Cerebellar cortex (tissue), 1 donor: ENCODE measurements at places on chromosomes 7 and 10.

DNA sequence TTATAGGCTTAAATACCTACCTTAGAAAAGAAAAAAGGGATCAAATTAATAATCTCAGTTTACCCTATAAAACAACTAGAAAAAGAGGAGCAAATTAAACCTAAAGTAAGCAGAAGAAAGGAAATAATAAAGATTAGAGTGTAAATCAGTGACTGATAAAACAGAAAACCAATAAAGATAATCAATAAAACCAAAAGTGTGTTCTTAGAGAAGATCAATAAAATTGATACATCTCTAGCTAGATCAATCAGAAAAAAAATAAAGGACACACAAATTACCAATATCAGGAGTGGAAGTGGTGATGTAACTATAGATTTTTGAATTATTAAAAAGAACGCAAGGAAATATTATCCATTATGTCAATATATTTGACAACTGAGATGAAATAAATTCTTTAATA, 69.2 kb upstream of the NAMPT start:
- DNase-seq = no peak

- no peak for DNase-seq
These were observed 165.9 kb upstream of the PPP1R3A start for GRCh38 chr7:114084472-114085312.

DNA sequence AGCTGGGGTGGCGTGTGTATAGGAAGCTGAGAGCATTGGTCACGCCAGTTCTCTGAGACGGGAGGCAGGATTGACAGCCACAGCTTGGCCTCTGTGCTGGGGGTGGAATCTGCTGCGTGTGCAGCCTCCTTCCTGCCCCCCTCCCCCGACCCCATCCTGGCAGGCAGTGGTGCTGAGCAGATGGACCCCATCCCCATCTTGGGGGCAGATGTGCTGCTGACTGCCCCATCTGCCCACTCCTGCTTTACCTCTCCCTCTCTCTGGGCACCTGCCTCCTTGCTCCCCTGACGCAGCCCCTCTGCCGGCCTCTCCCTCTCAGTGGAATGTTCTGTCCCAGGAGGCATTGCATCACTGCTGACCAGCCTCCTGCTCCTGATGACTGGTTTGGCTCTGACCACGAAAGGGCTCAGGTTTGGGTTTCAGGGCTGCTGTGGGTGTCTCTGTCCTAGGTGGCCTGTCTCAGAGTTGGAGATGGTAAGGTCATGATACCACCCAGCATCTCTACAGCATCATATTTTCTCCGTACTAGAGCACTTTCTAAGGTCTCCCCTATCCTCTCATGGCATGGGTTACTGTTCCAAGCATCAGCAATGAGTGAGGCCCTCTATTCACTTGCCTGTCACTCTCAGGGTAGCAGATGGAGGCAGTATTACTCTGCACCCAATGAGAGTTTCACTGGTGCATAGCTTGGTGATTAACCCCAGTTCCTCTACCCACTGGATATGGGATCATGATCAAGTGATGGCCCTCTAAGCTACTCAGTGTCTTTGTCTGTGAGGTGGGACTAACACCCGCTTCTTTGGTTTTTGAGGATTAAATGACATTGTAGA, 81.9 kb downstream of the RBM20 start:
- DNase-seq = no peak

DNA sequence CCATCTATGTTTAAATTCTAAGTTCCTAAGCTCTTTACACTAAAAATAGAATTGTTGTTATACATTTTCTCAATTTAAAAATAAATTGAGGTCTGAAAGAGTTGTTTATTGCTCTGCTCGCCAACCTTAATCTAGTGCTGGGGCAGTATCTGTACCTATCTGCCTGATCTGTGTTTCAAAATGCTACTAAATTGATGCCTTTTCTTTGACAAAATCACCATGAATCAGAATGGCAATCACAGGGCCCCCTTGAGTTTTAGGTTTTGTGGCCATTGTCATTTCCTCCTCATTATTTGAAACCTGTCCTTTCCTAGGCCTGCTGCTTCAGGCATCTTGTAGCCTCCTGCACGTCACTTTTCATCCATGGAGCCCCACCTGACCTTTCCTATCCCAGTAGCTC, 301.5 kb downstream of the EXOC4 start:
- no peak for DNase-seq

GRCh38 chr10:112456533-112456932, 9.5 kb downstream of the VTI1A start:
- DNase-seq = no peak

- DNase-seq = no peak
These were observed 406 bp downstream of the SYNPO2L start for GRCh38 chr10:73655257-73655989.

GRCh38 chr7:12028508-12028907, 182.6 kb upstream of the TMEM106B start:
- DNase-seq = no peak

- DNase-seq = no peak
These were observed 262.7 kb upstream of the PHYHIPL start for GRCh38 chr10:58913717-58914116.

DNA sequence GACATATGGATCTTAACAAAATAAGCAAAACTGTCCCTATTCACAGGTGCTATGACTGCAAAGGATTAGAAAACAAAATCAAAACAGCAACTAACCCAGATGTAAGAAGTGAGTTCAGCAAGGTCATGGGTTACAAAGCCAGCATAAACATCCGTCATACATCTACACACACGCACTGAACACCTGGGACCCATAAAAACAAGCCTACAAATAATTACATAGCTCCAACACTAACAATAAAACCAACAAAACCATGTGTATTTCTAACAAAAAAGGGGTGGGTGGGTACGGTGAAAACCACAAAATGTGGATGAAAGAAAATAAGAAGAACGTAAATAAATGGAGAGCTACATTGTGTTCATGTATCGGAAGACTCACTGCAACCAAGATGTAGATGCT, 256.8 kb downstream of the ELFN1 start:
- DNase-seq = no peak

DNA sequence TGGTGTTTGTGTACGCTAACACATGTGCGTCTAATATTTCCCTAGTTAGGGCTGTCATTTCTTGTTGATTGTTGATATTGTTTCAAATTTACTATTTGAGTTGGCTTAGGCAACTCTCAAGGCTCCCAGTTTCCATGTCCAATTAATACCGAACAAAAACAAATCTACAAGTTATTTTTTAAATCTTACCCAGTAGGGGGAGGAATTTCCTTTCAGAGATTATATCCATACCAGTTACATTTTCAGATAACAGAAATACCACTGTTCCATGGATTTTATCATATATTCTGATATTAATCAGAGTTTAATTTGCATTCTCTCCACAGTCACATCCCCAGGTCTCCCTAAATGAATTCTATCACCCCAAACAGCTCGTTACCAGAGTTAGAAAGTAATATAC, 7.2 kb upstream of the AKR1B10 start:
- DNase-seq = no peak

DNA sequence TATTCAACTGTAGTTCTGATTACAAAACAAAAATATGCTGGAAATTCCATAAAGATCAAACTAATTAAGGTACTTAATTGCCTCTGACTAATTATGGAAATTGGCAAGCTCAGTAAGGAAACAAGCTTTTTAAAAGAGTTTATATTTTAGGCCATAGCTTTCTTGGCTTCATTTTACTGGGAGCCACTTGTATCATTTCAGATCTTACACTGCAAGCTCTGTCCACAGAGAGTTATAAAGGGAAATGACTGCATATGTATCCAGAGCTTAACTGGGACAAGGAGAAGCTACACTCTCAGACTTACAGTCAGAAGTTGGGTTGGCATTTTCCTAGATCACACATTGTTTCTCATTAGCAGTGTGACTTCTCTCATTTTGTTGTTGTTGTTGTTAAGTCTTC, 92.4 kb downstream of the LRRN3 start:
- peak; percentile 57 for DNase-seq

GRCh38 chr7:97819161-97819560, 53.0 kb downstream of the ASNS start:
- DNase-seq = no peak

GRCh38 chr10:113503930-113504329, 48.9 kb upstream of the HABP2 start:
- no peak for DNase-seq

- DNase-seq = no peak
These were observed 61.4 kb upstream of the CTBP2 start for GRCh38 chr10:125221716-125222115.

DNA sequence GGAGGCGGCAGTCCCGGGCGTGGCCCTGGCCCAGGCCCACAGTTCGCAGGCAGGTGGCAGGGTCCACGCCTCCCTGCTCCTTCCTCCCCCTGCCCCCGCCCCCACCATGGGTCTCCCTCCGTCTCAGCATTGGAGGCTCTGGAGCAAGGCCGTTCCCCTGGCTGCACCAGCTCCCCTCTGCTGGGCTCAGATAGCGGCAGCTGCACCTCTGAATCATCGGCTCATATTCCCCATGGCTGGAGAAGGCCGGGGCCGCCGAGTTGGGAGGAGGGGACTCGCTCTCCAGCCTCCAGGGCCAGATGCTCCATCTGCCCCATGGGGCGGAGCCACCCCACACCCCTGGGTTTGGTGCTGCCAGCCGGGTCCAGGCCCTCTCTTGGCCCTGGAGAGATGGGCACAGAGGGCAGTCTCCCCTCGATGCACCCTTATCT, 145.0 kb downstream of the ELFN1 start:
- no peak for DNase-seq

GRCh38 chr7:107122486-107122911, 46.3 kb upstream of the HBP1 start:
- no peak for DNase-seq

- no peak for DNase-seq
These were observed 146.0 kb downstream of the NRG3 start for GRCh38 chr10:82020999-82021398.

GRCh38 chr10:124476043-124476725, 14.6 kb downstream of the LHPP start:
- no peak for DNase-seq

DNA sequence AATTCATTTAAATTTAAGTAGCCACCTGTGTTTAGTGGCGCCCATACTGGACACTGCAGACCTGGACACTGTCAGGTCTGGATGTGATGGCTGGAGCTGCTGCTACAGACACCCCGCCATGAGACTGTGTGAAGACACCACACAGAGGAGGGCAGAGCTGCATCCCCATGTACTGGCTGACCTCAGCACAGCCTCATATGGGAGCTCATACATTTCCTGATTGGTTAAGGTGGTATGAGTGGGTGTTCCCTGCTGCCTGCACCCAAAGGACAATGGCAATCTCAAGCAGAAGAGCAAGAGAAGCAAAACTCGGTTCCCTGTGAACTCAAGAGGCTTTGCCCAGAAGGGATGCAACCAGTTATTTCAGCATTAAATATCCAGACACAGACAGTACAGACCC, 60.0 kb downstream of the DLG5 start:
- DNase-seq = no peak

DNA sequence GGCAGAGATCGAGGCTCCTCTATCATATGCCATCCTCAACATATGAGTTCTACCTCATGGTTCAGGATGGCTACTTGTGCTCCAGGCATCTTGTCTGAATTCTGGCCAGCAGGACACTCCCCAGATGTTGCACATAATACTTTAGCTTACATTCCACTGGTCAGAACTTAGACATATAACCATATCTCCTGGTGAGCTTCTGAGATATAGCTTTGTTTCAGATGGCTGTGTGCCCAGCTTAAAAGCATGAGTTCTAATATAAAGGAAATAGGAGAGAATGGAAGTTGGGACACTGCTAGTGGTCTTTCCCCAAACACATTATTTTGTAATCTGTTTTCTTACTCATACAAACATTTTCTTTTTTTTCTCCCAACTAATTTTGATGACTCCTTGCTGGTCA, 50.8 kb upstream of the IFRD1 start:
- DNase-seq = no peak

GRCh38 chr7:134121632-134122139, 5.5 kb upstream of the LRGUK start:
- DNase-seq = no peak

DNA sequence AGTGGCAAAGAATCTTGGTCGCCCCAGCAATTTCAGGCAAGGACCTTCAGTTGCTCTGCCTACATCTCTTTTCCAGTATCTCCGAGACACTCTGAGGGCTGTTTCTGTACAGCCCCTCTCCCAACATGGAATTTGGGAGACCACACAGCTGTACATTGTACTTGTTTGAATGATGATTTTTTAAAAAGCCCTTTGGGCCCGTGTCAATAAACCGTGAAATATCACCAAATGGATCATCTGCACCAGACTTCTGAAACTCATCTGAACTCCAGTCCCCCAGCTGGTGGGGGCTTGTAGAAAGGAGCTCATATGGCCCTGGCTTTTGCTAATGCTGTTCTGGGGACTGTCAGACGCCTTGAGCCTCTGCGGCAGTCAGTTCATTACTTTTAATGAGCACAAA, 374.9 kb downstream of the BBS9 start:
- no peak for DNase-seq

- DNase-seq = no peak
These were observed 8.3 kb upstream of the HYAL4 start for GRCh38 chr7:123836656-123837055.

GRCh38 chr10:129258283-129258923, 208.6 kb upstream of the MGMT start:
- no peak for DNase-seq

DNA sequence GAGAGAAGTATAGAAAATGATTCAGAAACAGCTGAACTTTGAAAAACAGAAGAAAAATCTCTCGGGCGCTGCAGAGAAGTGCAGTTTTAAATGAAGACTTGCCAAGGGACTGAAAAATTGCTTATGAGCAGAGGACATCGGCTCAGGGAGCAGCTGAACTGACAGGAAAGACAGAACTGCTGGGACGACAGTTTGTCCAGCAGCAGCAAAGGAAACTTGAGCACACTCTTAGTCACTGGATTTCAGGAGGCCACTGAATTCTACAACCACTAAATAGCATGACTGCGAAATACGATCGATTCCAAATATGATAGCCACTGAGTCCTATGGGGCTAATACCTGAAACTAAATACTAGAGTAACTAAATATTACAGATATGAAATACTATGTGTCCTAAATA, 43.0 kb downstream of the LEP start:
- DNase-seq = no peak
